ENCODE measurements at places on chromosomes 7 and 10.

GRCh38 chr10:102219370-102219769 lies 6.7 kb upstream of the ELOVL3 start:
- no peak for DNase-seq

DNA sequence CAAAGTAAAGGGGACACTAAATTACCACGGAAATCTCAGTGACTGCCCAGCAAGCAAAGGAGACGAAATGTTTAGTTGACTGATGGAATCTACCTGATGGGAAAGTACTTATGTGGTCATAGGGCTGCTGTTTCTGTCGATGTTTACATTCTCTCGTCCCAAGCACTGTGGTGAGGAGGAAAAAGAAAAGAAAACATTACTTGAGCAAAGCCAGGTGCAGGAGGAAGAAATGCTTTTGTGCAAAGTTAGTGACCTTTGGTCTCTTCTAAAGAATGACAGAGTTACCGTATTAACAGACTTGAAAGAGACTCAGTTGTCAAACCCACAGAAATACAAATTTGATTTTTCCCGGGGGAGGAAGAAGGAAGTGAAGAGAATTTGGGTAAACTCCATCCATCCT lies 43.3 kb upstream of the FMC1 start:
- DNase-seq = no peak

GRCh38 chr10:131993275-131993674 lies 11.6 kb upstream of the BNIP3 start:
- DNase-seq = no peak

GRCh38 chr10:43138757-43139241 lies 554 bp downstream of the CSGALNACT2 start:
- no peak for DNase-seq

DNA sequence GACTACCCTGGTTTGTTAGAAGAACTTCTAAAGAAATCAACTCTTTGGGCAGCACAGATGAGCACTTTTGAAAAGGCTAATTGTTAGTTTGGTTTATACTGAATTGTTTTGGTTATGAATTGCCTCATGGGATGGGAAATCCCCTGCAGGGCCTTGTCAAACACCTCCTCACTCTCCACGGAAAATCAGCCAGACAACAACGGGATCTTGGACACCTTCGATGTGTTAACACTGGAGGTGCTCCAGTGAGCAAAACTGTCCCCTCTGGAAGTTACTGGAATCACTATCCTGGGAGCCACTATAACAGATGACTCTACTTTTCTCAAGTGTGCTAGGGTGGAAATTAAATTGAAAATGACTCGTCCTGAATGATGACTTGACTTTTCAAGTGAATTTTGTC lies 38.7 kb downstream of the CDK6 start:
- no peak for DNase-seq

GRCh38 chr7:140317597-140317996 lies 80.7 kb downstream of the SLC37A3 start:
- no peak for DNase-seq

GRCh38 chr10:60521974-60522405 lies 132.3 kb upstream of the ANK3 start:
- no peak for DNase-seq
